Forelimb muscle (tissue), 1 donor: ENCODE measurements at places on chromosomes 5 and 9. TPM values are rescaled to one million over a fixed set of nuclear protein-coding genes. Genes with fewer than 3 reads are reported as not detected.

DNA sequence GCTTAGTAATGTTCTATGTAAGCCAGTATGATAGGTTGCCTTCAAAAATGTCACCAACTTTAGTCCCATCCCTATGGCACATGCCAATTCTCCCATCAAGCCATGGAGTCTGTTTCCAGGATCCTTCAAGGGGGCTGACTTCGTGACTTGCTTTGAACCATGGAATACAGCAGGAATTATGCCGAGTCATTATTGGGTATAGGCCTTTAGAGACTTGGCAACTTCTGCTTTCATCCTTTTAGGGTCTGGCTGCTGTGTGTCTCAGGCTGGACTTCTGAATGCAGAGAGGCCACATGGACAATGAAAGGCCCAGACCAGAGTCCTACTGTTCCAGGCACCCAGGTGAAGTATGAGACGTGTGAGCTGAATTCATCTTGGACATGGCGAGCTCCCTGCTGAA is 109.8 kb downstream of the DENND1A start:
- DNase-seq: no peak

DNA sequence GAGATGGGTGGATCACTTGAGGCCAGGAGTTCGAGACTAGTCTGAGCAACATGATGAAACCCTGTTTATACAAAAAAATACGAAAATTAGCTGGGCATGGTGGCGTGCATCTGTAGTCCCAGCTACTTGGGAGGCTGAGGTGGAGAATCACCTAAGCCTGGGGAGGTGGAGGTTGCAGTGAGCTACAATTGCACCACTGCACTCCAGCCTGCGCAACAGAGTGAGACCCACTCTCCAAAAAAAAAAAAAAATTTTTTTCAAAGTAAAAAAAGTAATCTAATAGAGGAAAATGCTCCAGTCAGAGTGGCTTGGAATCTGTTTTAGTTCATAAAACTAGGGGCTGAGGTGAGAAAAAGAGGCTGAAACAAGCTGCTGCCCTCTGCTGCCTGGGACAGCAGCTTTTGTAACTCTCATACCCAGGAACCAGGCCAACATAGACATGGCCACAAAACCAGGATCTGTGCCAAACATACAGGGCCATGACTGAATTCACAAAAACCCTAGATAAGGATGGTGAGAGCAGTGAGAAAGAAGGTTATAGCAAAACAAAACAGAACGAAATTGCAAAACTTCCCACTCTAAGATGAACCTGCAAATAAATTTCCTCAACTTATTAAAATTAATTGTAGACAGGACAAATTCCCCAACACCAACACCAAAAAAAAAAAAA is 13.1 kb upstream of the DCAF12 start:
- DNase-seq: no peak

DNA sequence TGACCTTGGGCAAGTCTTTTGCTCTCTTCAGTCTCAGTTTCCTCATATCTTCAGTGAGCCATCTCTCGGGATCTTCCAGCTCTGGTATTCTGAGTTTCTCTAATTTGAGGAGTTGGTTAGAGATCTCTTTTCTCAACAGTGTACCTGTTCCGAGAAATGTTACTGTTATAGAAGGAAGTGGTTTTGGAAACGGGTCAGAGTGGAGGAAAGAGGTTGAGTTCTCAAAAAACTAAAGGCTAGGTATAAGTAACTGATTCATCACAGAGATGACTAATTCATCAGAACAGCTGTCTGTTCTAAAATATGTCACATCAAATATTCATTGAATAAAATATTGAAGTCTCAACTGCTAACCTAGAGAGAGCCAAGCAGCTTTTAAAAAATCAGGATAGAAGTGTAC is 106.6 kb downstream of the PALM2AKAP2 start:
- no peak for DNase-seq

The GRXCR2 gene
- polyA plus RNA-seq: not detected

The GLRA1 gene
- polyA plus RNA-seq: not detected

The TNFSF15 gene
- polyA plus RNA-seq: 0.13 TPM
